ENCODE measurements at places on chromosomes 13 and 19. TPM values are rescaled to one million over a fixed set of nuclear protein-coding genes. Genes with fewer than 3 reads are reported as not detected.

GRCh38 chr13:37995092-37995491 lies 125.5 kb upstream of the TRPC4 start:
- H3K27me3 ChIP-seq: no peaks in the 10 kb centered on the region
- no peaks in the 10 kb centered on the region for H3K4me1 ChIP-seq
- H3K4me3 ChIP-seq: no peak overlapping the region
- no peak overlapping the region for H3K27ac ChIP-seq
- DNase-seq: no peak
- H3K36me3 ChIP-seq: no peaks in the 10 kb centered on the region

DNA sequence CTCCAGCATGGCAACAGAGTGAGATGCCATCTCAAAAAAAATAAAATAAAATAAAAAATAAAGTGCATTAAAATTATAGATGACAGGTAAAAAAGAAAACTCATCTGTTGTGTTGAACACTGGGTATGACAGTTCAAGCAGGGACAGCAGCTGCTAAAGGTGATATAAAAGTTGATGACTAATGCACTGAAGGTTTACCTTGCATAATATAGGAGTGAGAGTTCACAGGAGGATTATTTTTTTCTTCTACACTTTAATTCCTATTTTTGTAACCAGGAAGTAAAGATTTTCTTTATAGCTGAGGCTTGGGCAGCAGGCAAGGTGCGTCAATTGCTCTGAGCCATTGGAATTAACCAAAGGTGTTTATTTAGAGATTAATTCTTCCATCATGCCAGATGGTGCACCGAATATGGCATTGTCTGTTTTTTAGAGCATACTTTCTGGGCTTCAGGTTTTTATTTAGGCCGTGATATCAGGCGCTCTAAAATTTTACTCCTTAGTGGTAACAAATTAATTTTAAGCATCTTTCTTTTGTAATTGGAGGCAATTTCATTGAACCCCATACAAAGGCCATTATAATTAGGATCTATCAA lies 337.0 kb upstream of the SLC10A2 start:
- H3K27me3 ChIP-seq: no peaks in the 10 kb centered on the region
- no peaks in the 10 kb centered on the region for H3K4me1 ChIP-seq
- no peak for DNase-seq
- no peak overlapping the region for H3K27ac ChIP-seq
- H3K4me3 ChIP-seq: no peak overlapping the region
- no peaks in the 10 kb centered on the region for H3K36me3 ChIP-seq

NCAN gene
- 0.05 TPM for total RNA-seq

DKKL1 gene
- total RNA-seq: not detected

ZNF415 gene
- total RNA-seq: 0.35 TPM

STAP2 gene
- 9.6 TPM for total RNA-seq
